Aorta (tissue), 5 donors: ENCODE measurements at places on chromosomes 12 and 14. TPM values are rescaled to one million over a fixed set of nuclear protein-coding genes. Genes with fewer than 3 reads are reported as not detected.
A peak's percentile ranks its signal among the peaks of the same experiment; 100 is the strongest.

KRT8 gene
- total RNA-seq = 102 TPM

- no peak overlapping the region for H3K27ac ChIP-seq
- no peak overlapping the region for H3K4me3 ChIP-seq
- DNase-seq = no peak
- H3K27me3 ChIP-seq = no peaks in the 10 kb centered on the region
Observed at GRCh38 chr14:38243696-38244240, 12.1 kb downstream of the CLEC14A start.

GRCh38 chr12:46763230-46763629 lies 62.6 kb downstream of the SLC38A4 start:
- no peak overlapping the region for H3K4me3 ChIP-seq
- no peak overlapping the region for H3K27ac ChIP-seq
- H3K36me3 ChIP-seq = no peaks in the 10 kb centered on the region
- no peaks in the 10 kb centered on the region for H3K4me1 ChIP-seq

DNA sequence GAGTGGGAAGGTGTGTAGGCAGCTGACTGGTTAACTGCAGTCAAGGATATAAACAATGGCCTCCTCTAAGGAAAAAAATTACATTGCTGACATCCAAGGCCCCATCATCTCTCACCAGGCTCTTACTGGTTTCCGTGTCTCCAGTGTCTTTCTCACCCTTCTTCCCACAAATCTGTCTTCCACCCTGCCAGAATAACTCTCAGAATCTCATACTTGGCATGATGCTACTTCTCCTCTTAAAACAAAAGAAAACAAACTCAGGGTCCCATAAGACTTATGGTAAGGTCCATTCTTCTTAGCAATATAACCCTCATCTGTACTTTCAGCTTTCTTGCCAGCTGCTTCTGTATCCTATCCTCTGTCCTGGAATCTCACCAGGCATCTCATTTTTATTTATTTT lies 68.9 kb downstream of the SUSD6 start:
- H3K4me3 ChIP-seq = no peak overlapping the region
- no peak overlapping the region for H3K27ac ChIP-seq
- DNase-seq = no peak
- peaks cover 3% of the 10 kb centered on the region for H3K4me1 ChIP-seq

CRACR2A gene
- total RNA-seq = 5.0 TPM

- H3K27me3 ChIP-seq = no peaks in the 10 kb centered on the region
- H3K4me3 ChIP-seq = no peak overlapping the region
- H3K27ac ChIP-seq = no peak overlapping the region
- H3K36me3 ChIP-seq = no peaks in the 10 kb centered on the region
- no peak for DNase-seq
Observed at GRCh38 chr14:95951359-95951758, 74.7 kb downstream of the TUNAR start.

DNA sequence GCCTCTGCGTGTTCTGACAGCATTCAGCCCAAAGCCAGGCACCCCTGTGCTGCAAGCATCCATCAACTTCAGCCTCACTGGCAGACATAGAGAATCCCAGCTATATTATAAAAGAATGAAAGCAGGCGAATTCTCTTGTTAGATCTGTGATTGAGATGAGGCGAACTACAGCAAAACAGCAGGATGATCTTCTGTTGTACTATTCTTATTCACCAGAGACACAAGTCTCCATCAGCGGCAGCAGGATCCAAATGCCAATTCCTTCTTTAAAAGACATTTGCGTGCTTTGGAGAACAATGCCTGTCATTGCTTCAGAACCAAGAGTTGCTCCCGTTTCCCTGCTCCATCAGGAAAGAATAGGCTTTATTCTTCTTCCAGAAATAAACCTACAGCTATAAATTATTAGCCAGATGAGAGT lies 188.9 kb downstream of the SLC41A2 start:
- DNase-seq = no peak
- no peaks in the 10 kb centered on the region for H3K27me3 ChIP-seq
- no peak overlapping the region for H3K27ac ChIP-seq
- no peaks in the 10 kb centered on the region for H3K4me1 ChIP-seq
- no peaks in the 10 kb centered on the region for H3K36me3 ChIP-seq
- H3K4me3 ChIP-seq = no peak overlapping the region

- no peaks in the 10 kb centered on the region for H3K36me3 ChIP-seq
- H3K4me3 ChIP-seq = no peak overlapping the region
Observed at GRCh38 chr12:58850826-58851225, 69.5 kb downstream of the LRIG3 start.

GRCh38 chr12:121138284-121138683 lies 5.6 kb downstream of the P2RX7 start:
- DNase-seq = no peak
- no peak overlapping the region for H3K4me3 ChIP-seq
- H3K36me3 ChIP-seq = no peaks in the 10 kb centered on the region
- H3K27ac ChIP-seq = no peak overlapping the region
- H3K27me3 ChIP-seq = no peaks in the 10 kb centered on the region
- no peaks in the 10 kb centered on the region for H3K4me1 ChIP-seq

DNA sequence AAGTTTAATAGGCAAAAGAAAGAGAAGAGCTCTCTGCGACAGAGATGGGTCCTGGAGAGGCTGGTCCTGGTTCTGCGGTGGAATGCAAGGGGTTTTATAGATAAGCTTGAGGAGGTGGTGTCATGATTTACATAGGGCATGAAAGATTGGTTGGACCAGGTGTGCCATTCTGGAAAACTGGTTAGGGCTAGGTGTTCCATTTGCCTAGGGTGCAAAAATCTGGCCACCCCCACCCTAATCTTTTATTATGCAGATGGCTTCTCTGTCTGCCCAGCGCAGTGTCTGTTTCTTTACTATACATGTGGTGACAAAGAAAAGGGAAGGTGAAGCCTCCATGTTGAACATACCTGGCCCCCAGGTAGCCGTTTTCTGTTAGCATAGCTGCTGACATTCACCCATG lies 65.4 kb downstream of the ERC1 start:
- no peaks in the 10 kb centered on the region for H3K27me3 ChIP-seq
- DNase-seq = no peak
- H3K36me3 ChIP-seq = no peaks in the 10 kb centered on the region
- H3K27ac ChIP-seq = no peak overlapping the region
- no peaks in the 10 kb centered on the region for H3K4me1 ChIP-seq

DNA sequence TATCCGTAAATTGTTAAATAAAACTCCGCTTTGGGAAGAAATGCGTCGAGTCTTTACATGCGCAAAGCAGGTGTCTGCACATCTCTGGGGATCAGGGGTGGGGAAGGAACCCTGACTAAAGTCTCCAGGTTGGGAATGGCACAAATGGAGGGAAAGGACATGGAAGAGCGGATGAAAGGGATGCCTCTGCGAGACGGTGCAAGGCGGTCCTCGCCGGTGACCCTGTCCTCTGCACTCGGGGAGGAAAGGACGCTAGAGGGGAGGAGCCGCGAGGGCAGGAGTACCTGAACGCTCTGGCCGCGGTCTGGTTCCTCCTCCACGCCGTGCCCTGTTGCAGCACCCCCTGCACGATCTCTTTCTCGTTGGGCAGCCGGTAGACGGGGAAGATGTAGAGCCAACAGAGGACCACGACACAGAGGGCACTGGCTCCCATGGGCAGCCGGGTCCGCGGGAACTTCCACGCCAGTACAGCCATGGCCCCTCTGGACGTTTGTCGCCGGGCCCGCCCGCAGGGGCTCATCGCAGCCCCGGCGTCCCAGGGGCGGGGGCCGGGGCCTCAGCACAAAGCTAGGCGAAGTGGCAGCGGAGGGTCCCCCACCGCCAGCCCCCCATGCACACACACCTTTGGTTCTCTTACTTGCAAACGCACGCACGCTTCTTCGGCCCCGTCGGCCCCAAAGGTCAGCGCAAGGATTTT lies 646 bp downstream of the ST8SIA1 start:
- no peaks in the 10 kb centered on the region for H3K4me1 ChIP-seq
- H3K27me3 ChIP-seq = no peaks in the 10 kb centered on the region
- peak overlapping the region; percentile 5 for H3K4me3 ChIP-seq
- DNase-seq = no peak
- H3K36me3 ChIP-seq = no peaks in the 10 kb centered on the region
- H3K27ac ChIP-seq = no peak overlapping the region

GRCh38 chr12:124188561-124189405 lies 106.1 kb upstream of the RFLNA start:
- H3K27me3 ChIP-seq = no peaks in the 10 kb centered on the region
- H3K4me1 ChIP-seq = no peaks in the 10 kb centered on the region
- no peak overlapping the region for H3K4me3 ChIP-seq
- no peak overlapping the region for H3K27ac ChIP-seq
- H3K36me3 ChIP-seq = no peaks in the 10 kb centered on the region
- peak; percentile 59 for DNase-seq

GRCh38 chr12:132474237-132474741 lies 15.7 kb upstream of the FBRSL1 start:
- H3K4me3 ChIP-seq = no peak overlapping the region
- H3K27me3 ChIP-seq = no peaks in the 10 kb centered on the region
- H3K4me1 ChIP-seq = no peaks in the 10 kb centered on the region
- DNase-seq = no peak
- H3K36me3 ChIP-seq = no peaks in the 10 kb centered on the region

- H3K27ac ChIP-seq = no peak overlapping the region
- no peaks in the 10 kb centered on the region for H3K27me3 ChIP-seq
- DNase-seq = no peak
- no peak overlapping the region for H3K4me3 ChIP-seq
- no peaks in the 10 kb centered on the region for H3K4me1 ChIP-seq
Observed at GRCh38 chr12:69385038-69385437, 25.5 kb downstream of the YEATS4 start.

DNA sequence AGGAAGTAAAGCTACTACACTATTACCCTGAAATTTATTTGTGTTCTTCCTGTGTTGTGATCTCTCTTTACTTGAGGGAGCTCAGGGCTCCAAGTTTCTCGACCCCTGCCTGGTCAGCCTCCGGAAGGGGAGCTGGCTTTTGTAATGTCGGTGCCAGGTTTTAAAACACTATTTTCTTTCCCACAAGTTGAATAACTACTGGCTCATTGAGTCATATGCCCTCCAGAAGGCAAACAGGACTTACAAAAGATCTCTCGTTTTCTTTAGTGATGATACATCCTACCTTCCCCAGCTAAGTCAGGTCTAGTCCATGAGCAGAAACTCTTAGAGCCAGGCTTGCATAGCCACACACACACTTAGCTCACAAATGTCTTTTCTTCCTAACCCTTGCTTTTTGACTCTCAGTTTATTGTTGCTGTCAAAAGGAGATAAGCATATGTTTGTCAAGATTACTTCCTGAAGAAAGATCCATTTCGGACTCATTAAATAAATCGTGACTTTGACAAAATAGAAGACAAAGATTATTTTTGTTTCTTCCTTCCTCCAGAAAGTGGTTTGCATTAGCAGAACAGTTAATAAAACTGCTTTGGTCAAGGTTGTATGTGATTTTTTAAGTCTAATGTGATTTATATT lies 209.8 kb upstream of the FLRT2 start:
- H3K27ac ChIP-seq = no peak overlapping the region
- H3K27me3 ChIP-seq = no peaks in the 10 kb centered on the region
- no peaks in the 10 kb centered on the region for H3K36me3 ChIP-seq
- no peak overlapping the region for H3K4me3 ChIP-seq
- no peak for DNase-seq
- H3K4me1 ChIP-seq = no peaks in the 10 kb centered on the region

AMDHD1 gene
- total RNA-seq = 0.75 TPM

DNA sequence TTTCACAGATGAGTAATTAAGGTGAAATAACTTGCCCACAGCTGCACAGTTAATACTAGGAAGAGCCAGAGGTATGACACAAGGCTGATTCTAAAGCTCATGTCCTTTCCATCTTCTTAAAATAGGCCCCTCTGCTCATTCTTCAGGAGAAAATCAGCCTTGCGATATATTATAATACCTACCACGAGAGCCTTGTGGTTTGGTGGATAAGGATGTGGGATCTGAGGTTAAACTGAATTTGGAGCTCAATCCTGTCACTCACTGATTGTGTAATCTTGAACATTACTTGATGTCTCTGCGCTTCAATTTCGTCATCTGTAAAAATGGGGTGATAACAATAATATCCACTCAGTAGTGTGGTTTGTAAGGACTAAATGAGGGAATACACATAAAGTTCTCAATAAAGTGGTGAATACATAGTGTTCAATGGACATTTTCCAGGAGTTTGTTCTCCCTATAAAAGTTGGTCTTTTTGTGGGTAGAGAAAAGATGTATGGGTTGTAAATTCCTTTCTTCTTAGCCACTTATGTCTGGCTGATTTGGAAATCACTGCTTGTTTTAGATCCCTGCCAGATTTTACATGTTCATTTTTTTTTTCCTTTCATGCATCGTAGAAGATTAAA lies 25.1 kb upstream of the ATP2B1 start:
- no peaks in the 10 kb centered on the region for H3K36me3 ChIP-seq
- H3K4me1 ChIP-seq = no peaks in the 10 kb centered on the region
- no peaks in the 10 kb centered on the region for H3K27me3 ChIP-seq

NRL gene
- total RNA-seq = 1.1 TPM

GRCh38 chr12:4819654-4820053 lies 90.1 kb upstream of the KCNA1 start:
- DNase-seq = no peak
- H3K36me3 ChIP-seq = no peaks in the 10 kb centered on the region
- H3K27ac ChIP-seq = no peak overlapping the region
- no peak overlapping the region for H3K4me3 ChIP-seq
- H3K27me3 ChIP-seq = no peaks in the 10 kb centered on the region

- no peaks in the 10 kb centered on the region for H3K4me1 ChIP-seq
- DNase-seq = no peak
- H3K4me3 ChIP-seq = no peak overlapping the region
- H3K27me3 ChIP-seq = no peaks in the 10 kb centered on the region
- no peaks in the 10 kb centered on the region for H3K36me3 ChIP-seq
- no peak overlapping the region for H3K27ac ChIP-seq
Observed at GRCh38 chr12:72110937-72111650, 161.1 kb upstream of the TRHDE start.

DNA sequence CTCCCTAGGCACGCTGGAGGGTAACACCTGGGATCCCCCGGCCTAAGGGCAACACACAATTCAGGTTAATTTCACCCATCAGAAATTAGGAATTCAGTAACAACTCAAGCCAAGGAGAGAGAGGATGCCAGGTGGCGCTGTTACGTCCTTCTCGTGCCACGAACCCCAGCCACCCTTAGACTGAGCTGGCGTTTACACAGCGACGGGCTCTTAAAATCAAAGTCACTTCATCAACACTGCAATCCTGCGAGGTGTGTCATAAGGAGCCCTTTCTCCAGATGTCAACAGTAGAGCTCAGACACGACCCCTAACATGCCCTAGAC lies 110.6 kb upstream of the TMEM132D start:
- H3K4me1 ChIP-seq = no peaks in the 10 kb centered on the region
- H3K36me3 ChIP-seq = no peaks in the 10 kb centered on the region
- no peak for DNase-seq
- H3K27ac ChIP-seq = no peak overlapping the region
- no peak overlapping the region for H3K4me3 ChIP-seq
- H3K27me3 ChIP-seq = no peaks in the 10 kb centered on the region

- H3K27ac ChIP-seq = no peak overlapping the region
- H3K4me3 ChIP-seq = no peak overlapping the region
- no peaks in the 10 kb centered on the region for H3K4me1 ChIP-seq
- no peaks in the 10 kb centered on the region for H3K36me3 ChIP-seq
Observed at GRCh38 chr12:3137268-3137781, 60.1 kb downstream of the TSPAN9 start.

DNA sequence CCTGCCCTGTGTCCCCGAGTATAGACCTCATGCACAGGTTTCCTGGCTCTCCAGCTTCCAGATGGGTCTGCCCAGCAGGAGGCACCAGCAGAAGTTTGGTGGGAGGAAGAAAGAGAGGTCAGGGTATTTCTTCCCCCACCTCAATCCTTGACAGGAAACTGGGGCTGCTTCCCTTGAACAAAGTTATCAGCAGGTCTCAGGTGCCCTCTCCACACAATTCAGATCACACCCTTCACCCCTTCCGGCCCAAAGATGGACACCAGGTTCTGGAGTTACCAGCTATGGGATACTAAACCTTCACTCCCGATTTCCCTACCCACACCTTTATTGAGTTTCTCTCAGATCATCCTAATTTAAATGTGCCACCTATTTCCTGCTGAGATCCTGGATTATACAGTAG lies 1.2 kb downstream of the SART3 start:
- no peak overlapping the region for H3K27ac ChIP-seq
- H3K36me3 ChIP-seq = no peaks in the 10 kb centered on the region
- no peak for DNase-seq
- H3K4me1 ChIP-seq = no peaks in the 10 kb centered on the region
